ENCODE measurements at places on chromosomes 4 and X.

DNA sequence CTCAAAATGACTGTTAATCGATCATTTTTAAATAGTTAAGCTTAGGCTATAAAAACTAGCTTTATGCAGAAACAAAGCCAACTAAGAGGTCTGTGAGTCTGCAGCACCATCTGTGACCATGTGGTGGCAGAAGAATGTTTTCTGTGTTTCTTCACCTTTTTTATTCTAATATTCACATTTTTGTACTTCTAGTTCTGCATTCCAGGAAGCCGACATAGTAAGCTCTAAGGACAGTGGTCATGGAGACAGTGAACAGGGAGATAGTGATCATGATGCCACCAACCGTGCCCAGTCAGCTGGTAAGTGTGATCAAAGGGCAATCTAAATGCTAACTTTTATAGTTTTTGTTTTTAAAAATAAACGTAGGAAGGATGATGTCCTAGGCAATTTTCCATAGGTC, 5.6 kb downstream of the PCDH10 start:
- no peak overlapping the region for H3K27ac ChIP-seq
- H3K4me1 ChIP-seq: peaks cover 3% of the 10 kb centered on the region
- peaks cover 38% of the 10 kb centered on the region for H3K27me3 ChIP-seq
- no peak overlapping the region for H3K4me3 ChIP-seq

DNA sequence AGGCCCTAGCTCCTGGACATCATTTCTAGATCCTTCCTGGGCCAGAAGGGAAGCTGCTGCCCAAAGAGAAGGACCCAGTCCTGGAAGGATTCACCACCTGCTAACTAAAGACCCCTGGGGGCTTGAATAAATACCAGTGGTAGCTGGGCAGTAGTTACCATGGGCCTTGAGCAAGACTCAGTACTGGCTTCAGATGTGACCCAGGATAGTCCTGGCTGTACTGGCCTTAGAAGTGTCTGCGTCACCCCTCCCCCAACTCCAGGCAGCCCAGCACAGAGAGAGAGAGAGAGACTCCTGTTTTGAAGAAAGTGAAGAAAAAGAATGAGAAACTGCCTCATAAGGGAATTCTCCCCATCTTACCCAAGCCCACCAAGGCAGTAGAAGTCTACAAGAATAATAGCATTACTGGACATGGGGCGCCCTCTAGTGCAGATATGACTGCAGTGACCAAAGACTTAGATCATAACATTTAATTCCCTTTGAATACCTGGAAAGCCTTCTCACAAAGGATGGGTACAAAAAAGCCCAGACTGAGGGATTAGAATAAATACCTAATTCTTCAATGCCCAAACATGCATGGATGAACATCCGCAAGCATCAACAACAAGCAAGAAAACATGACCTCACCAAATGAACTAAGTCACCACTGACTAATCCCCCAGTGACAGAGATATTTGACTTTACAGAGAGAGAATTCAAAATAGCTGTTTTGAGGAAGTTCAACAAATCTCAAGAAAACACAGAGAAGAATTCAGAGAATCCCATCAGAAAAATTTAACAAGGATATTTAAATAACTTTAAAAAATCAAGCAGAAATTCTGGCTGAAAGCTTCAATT, 171.8 kb downstream of the HNRNPD start:
- peak; percentile 69 for DNase-seq
- no peak overlapping the region for H3K27ac ChIP-seq
- no peak overlapping the region for H3K4me3 ChIP-seq
- H3K27me3 ChIP-seq: peaks cover 17% of the 10 kb centered on the region
- H3K36me3 ChIP-seq: no peaks in the 10 kb centered on the region
- H3K4me1 ChIP-seq: peaks cover 4% of the 10 kb centered on the region

- H3K4me3 ChIP-seq: no peak overlapping the region
- H3K4me1 ChIP-seq: peaks cover 44% of the 10 kb centered on the region
- DNase-seq: no peak
- peaks cover 82% of the 10 kb centered on the region for H3K27me3 ChIP-seq
- no peak overlapping the region for H3K27ac ChIP-seq
Measured at GRCh38 chr4:54228546-54228945, 547 bp upstream of the PDGFRA start.

DNA sequence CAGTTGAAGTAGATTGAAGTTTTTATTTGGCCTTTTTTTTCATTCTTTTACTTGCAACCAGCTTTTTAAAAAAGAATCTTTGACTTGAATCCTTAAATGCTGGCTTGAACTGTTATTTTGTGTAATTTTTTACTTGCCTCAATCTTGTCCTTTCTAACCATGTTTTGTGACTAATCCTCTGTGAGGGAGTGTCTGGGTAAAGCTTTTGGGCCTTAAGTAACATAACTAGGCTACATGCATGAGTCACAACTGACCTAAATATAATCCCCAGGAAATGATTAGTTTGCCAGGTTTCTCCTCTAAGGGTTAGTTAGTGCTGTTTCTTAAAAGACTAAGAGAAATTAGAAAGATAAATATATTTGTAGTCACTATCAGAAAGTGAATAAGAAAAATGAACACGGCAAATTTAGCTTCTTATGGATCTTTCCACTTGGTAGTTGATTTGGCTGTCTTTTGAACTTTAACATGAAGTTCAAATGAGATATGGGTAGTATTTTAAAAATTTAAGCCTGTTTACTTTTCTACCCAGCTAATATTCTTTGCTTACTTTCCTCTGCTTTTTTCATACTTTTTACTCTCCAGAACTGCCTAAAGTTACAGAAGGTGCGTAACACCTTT, 13.0 kb downstream of the EXOC1 start:
- no peak overlapping the region for H3K27ac ChIP-seq
- H3K4me1 ChIP-seq: peaks cover 22% of the 10 kb centered on the region
- DNase-seq: no peak
- no peak overlapping the region for H3K4me3 ChIP-seq
- H3K27me3 ChIP-seq: no peaks in the 10 kb centered on the region

DNA sequence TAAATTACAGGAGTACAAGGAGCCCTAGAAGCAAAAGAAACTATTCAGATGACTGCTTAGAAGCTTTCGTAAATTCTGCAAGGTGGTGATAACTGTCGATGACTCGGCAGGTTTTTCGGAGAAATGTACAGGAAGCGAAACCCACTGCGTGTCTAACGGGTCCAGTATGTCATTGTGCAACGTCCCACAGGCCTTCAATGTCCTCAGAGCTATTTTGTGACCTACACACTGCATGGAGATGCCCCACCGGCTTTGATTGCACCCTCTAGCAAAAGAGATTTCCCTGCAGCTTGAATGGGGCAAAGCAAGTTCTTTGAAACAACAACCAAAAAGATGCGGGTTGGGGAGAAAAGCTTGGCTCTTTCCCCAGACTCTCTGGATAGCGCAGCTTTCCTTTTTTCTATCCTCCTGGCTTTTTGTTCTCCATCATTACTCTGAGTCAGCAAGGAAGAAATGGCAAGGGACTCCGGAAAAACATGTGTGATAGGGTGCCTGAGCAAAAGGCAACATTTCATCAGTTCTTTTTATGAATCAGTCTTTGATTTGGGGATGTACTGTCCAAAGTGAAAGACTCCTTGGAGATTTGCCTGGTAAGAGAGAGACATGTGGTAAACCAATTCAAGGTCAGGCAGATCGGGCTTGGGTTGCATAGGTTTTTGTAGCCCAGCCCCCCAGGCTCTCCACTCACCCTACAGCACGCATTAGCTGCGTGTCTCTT, 112.0 kb upstream of the TBL1X start:
- peaks cover 9% of the 10 kb centered on the region for H3K36me3 ChIP-seq
- DNase-seq: peak; percentile 75
- H3K27me3 ChIP-seq: no peaks in the 10 kb centered on the region
- H3K4me1 ChIP-seq: peaks cover 49% of the 10 kb centered on the region
- peak overlapping the region; percentile 65 for H3K4me3 ChIP-seq
- H3K27ac ChIP-seq: peak overlapping the region; percentile 93

DNA sequence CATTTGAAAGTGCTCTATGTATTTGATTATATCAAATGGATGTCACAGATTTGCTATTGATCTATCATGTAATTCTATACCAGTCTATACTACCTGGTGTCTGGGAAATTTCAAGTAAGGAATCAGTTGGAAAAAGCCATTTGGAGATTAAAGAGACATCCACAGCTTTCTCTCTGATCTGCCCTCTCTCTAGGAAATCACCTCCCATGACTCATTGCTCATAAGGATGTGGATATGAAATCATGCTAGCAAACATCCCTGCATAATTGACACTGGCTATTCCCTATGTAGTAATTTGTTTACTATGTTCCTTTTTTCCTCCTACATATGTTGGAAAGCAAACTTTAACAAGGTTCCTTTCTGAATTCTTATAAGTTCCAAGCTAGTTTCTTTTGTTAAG, 94.3 kb downstream of the TEX13A start:
- H3K4me1 ChIP-seq: no peaks in the 10 kb centered on the region
- H3K27ac ChIP-seq: no peak overlapping the region
- H3K27me3 ChIP-seq: no peaks in the 10 kb centered on the region
- no peak overlapping the region for H3K4me3 ChIP-seq
- DNase-seq: no peak

- H3K27me3 ChIP-seq: no peaks in the 10 kb centered on the region
- DNase-seq: no peak
- no peaks in the 10 kb centered on the region for H3K4me1 ChIP-seq
- H3K4me3 ChIP-seq: no peak overlapping the region
Measured at GRCh38 chr4:73777612-73778011, 37.2 kb downstream of the CXCL8 start.

GRCh38 chr4:39698424-39699009, 581 bp downstream of the UBE2K start:
- H3K27ac ChIP-seq: peak overlapping the region; percentile 99
- H3K36me3 ChIP-seq: peaks cover 24% of the 10 kb centered on the region
- DNase-seq: no peak
- no peaks in the 10 kb centered on the region for H3K27me3 ChIP-seq
- peaks cover 38% of the 10 kb centered on the region for H3K4me1 ChIP-seq
- peak overlapping the region; percentile 99 for H3K4me3 ChIP-seq

GRCh38 chr4:23915459-23916132, 25.7 kb upstream of the PPARGC1A start:
- H3K36me3 ChIP-seq: no peaks in the 10 kb centered on the region
- H3K27me3 ChIP-seq: no peaks in the 10 kb centered on the region
- H3K4me1 ChIP-seq: no peaks in the 10 kb centered on the region
- no peak for DNase-seq

DNA sequence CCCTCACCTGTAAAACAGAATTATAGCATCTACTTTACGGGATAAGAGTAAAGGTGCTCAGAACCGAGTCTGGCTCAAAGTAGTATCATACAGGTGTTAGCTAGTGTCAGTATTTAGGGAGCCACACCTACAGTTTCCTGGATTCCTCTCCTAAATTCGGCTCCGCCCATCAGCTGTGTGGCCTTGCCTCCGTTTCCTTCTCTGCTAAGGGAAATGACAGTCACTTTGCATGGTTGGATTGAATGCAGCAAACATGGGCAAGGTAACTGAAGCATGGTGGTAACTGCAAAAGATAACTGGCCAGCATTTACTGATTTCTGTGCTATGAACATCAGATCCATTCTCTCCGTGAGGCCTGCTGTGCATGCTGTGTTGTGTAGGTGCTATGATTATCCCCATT, 2.8 kb downstream of the PPP1R3F start:
- peak; percentile 48 for DNase-seq
- H3K4me3 ChIP-seq: peak overlapping the region; percentile 74
- peak overlapping the region; percentile 92 for H3K27ac ChIP-seq
- peaks cover 39% of the 10 kb centered on the region for H3K36me3 ChIP-seq
- no peaks in the 10 kb centered on the region for H3K27me3 ChIP-seq

DNA sequence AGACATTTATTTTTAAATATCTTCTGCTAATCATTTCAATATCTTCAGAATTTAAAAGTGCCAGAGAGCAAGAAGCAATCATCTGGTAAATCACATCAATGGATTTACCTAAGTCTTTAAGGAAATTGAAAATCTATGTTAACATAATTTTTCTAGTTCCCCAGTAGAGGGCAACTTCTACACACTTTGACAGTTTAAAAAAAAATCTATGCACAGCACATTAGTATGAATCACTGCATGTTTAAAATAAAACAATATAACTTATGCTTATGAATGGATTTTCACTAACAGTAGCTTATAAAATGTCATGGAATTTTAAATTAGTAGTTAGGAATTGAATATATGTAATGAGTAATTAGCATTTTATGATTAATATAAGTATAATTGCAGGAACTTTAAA, 126.5 kb downstream of the REELD1 start:
- no peaks in the 10 kb centered on the region for H3K36me3 ChIP-seq
- H3K4me3 ChIP-seq: no peak overlapping the region
- peaks cover 5% of the 10 kb centered on the region for H3K4me1 ChIP-seq
- no peaks in the 10 kb centered on the region for H3K27me3 ChIP-seq

- no peak for DNase-seq
- H3K4me1 ChIP-seq: no peaks in the 10 kb centered on the region
- no peak overlapping the region for H3K4me3 ChIP-seq
- H3K27me3 ChIP-seq: no peaks in the 10 kb centered on the region
Measured at GRCh38 chr4:63379750-63380522, 1029.3 kb downstream of the TECRL start.

GRCh38 chr4:163077680-163078079, 89.0 kb downstream of the NAF1 start:
- H3K4me3 ChIP-seq: no peak overlapping the region
- DNase-seq: no peak
- no peaks in the 10 kb centered on the region for H3K4me1 ChIP-seq
- no peak overlapping the region for H3K27ac ChIP-seq
- no peaks in the 10 kb centered on the region for H3K36me3 ChIP-seq

DNA sequence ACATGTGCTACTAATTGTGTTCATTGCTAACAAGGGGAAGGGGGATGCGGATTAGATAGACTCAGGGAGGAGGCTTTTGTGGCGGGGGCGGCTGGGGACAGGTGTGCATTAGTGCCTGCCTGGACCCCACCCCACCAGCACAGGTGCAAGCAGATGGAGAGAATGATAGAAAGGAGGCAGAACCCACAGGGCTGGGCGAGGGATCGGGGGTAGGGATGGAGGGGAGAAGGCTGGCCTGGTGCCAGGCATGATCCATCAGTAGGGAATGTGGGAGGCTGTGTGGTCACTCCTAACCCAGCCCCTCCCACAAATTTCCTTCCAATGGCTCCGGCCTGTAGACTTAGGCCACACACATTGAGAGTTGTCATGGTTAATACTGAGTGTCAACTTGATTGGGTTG, 30.5 kb upstream of the CRMP1 start:
- no peaks in the 10 kb centered on the region for H3K36me3 ChIP-seq
- H3K4me3 ChIP-seq: no peak overlapping the region
- H3K27ac ChIP-seq: no peak overlapping the region
- H3K27me3 ChIP-seq: peaks cover 5% of the 10 kb centered on the region

DNA sequence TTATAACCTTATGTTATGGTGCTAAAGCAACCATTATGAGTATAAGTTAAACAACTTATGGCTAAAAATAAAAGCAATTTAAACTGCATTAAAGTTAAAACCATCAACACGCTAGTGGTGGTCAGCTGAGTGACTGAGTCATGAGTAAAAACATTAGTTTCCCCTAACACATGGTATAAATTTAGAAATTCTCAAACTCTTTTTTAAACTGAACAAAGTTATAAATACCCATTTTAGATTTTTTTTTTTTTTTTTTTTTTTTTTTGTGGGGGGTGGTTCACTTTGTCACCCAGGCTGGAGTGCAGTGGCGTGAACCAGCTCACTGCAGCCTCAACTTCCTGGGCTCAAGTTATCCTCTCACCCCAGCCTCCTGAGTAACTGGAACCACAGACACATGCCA, 5.4 kb upstream of the BBS7 start:
- peaks cover 4% of the 10 kb centered on the region for H3K4me1 ChIP-seq
- H3K4me3 ChIP-seq: no peak overlapping the region
- no peaks in the 10 kb centered on the region for H3K36me3 ChIP-seq

Data from activated CD8-positive, alpha-beta T cell treated with anti-CD3 and anti-CD28 coated beads, Interleukin-2, amount 10 ng/mL, durations not matched to agents 7 days and 5 days (primary cell).